ENCODE measurements at places on chromosomes 1 and 21.
A peak's percentile ranks its signal among the peaks of the same experiment; 100 is the strongest.

- DNase-seq = no peak
These were observed 57.6 kb downstream of the SIM2 start for GRCh38 chr21:36756527-36756926.

DNA sequence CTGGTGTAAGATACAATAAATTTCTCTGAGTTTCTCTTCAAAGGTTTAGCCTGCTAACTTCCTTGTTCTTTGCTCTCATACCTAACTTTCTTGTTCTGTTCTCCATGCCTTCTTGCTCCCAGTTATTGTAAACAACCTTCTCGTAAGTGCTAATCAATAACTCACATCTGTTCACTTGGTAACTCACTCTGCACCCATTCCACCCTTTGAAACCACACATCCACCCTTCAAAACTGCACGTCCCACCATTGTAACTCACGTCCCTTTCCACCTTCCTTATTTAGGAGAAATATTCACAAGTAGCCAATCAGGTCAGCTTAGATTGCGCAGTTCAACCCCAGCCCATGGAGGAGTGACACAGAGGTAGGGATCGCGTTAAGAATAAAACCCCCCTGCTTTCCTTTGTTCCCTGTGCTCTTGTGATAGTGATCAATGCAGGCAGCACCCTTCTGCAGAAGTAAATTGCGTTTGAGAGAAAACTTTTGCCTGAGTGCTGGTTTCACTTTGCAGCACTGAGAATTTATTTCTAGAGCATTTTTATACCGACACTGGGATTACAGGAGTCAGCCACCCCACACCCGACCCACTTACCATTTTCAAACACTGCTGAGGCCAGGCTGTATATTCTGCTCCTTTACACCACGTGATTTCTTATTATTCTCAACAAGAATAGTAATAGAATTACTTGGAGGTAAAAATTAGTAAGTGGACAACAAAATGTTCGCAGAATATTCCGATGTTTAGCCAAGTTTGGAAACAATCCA, 789.2 kb upstream of the RGS18 start:
- DNase-seq = no peak

DNA sequence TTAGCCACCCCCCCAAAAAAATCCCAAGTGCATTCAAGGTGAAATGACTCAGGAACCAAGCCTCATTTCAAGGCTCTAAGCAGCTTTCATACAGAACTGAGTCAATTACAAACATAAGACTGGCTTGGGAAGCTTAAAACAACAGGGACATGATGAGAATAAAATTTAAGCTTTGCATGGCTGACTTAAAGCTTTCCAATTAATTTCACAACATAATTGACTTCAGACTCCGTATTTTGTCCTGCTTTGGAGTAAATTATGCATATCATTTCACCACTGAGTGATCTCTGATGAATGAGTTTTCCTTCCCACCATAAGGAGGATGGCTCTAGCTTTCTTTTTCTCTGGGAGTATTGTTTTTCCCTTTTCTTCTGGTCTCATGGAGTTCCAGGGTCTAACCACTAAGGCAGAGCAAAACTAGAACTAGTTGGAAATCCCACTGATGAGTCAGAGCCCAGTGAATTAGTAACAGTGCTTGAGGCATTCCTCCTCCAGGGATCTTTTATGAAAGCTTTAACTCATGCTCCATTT, 72.8 kb downstream of the XCL2 start:
- DNase-seq = peak; percentile 72

DNA sequence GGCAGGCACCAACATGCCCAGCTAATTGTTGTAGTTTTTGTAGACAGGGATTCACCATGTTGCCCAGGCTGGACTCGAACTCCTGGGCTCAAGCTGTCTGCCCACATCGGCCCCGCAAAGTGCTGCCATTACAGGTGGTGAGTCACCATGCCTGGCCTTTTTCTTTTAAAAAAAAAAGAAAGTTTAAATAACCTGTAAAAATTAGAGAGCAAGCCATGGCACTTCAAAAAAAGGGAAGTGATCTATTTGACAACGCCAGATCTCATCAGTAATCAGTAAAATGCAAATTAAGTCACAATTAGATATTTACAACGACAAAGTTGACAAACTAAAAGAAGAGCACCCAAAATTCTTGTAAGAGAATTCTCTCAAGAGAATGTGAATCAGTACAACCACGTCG, 2.9 kb upstream of the RBBP5 start:
- no peak for DNase-seq

- DNase-seq = no peak
These were observed 11.3 kb downstream of the NBPF3 start for GRCh38 chr1:21451212-21451611.

- DNase-seq = no peak
These were observed at the start of gene ITLN1 for GRCh38 chr1:160885042-160885441. Gene ITLN1, minus strand, starts transcription at chr1:160885180. Its CDS starts 303 bp downstream, at chr1:160884877.

DNA sequence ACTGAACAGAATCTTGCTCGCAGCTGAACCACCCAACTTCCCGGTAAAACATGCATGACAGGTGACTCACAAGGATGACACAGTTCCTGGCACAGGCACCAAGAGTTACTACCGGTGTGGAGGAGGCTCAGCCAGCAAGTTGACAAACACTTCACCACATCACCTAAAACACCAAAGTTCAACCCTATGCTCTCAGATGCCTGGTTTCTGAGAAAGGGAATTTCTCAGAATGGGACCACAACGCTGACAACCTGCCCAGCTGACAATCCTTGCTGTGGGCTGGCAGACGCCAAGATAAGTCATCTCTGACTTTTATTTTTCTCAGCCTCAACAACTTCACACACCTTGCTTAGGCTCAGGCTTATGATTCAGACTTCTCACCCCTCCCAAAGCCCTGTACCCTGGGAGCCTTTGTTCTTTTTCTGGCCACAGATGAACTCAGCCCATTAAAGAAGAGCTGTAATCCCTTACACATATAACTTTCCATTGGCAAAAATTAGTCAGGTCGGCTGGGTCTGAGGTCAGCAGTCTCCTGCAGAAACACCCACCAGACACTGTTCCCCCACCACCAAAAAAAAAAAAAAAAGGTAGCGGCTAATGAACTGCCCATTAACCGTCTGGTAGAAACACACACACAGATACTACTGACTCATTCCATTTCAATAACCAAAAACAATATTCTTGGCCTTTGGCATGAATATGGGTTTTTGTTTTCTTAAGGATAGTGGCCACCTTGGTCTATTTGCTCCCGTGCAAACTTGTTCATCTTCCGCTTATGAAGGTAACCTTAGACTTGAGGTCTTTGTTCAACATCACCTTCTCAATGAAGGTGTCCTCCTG, 10.8 kb upstream of the TIAM1 start:
- no peak for DNase-seq

DNA sequence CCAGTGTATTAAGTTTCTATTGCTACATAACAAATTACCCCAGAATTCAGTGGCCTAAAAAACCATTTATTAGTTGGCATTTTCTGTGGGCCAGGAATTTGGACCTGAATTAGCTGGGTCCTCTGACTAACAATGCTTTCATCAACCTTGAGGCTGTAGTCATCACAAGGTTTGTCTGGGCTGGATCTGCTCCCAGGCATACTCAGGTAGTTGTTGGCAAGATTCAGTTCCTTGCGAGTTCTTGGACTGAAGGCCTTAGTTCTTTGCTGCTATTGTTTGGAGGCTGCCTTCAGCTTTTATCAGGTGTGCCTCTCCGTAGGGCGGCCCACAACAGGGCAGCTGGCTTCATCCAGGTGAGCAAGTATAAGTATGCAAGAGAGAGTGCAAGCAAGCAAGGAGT, 31.4 kb upstream of the DEPDC1 start:
- no peak for DNase-seq

DNA sequence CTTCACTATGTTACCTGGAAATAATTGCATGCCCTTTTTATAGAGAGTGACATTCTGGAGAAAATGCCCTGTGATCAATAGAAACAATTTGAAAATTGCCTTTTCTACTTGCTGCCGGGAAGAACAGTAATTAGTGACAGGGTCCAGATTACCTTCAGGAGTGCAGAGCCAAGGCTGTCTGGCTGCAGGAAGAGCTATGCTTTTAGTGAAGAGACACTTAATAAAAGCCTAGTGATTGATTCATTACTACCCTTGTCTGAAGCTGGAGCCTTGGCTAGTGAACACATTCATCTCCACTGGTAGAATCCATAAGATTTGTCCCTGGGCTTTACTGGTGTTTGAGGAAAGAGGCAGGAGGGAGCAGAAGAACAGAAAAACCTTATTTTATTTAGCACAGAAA, 12.9 kb upstream of the DNASE2B start:
- DNase-seq = no peak

- no peak for DNase-seq
These were observed 15.0 kb downstream of the GNB1 start for GRCh38 chr1:1875932-1876331.

- no peak for DNase-seq
These were observed 6.9 kb upstream of the CAMSAP2 start for GRCh38 chr1:200731654-200732332.

- DNase-seq = no peak
These were observed 56.5 kb downstream of the CAMSAP2 start for GRCh38 chr1:200795156-200795555.

GRCh38 chr1:51131185-51131584, 29.2 kb downstream of the C1orf185 start:
- no peak for DNase-seq

DNA sequence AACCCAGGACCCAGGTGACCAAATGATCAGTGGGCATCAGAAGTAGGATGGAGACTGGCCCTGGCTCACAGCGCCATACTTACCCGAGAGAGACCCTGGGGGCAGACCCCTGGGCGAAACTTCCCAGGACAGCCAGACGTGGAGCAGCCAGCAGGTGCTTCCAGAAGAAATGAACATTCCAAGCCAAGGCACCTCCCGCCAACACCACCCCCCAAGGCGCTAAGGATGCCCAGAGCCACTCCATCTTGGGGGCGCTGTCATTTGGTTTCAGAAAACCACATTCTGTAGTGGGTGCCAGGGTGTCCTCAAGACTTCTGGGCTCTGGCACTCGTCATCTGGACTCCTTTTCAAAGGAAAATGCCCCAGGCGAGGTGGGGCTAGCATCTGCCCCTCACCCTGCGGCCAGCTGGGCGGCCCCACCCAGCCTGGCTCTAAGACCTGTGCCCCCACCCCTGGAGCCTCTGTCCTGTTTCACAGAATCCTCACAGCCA, 98.8 kb downstream of the RIPK4 start:
- no peak for DNase-seq

DNA sequence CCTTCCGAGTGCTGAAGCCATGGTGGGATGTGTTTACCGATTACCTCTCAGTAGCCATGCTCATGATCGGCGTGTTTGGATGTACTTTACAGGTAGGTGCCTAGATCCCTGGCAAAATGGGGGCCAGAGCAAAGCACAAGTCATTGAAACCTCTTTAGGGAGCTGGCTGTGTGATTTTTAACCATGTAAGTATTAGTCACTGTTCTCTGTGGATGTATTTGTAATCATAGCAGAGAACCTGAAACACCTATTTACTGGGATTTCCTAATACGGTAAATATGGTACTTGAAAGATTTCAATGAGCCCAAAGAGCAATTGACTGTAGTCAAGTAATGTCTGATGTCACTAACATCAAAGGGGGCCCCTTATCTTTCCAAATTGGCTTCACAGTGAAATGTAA, 53.6 kb downstream of the LRRC8C start:
- DNase-seq = no peak

- DNase-seq = no peak
These were observed 109.8 kb upstream of the WARS2 start for GRCh38 chr1:119250299-119250698.

GRCh38 chr1:28443550-28443949, 62.3 kb upstream of the RCC1 start:
- no peak for DNase-seq

GRCh38 chr1:224867715-224868114, 61.8 kb upstream of the DNAH14 start:
- no peak for DNase-seq

DNA sequence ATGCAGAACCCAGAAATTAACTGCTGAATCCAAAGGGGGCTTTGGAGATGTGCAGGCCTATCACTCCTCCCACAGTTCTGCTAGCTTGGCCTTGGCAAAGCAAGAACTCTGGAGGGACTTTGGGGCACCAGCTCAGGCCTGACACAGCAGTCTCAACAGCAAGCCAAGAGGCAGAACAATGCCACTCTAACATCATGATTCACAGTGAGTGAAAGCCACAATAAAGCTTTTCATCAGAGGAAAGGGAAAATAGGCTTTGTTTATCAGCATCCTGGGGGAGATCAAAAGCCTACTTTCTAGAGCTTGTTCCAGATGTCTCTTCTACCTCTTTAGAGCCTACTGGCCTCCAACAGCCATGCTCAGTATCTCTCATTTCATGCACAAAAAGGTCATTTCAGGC, 283.4 kb downstream of the KCNH1 start:
- no peak for DNase-seq

DNA sequence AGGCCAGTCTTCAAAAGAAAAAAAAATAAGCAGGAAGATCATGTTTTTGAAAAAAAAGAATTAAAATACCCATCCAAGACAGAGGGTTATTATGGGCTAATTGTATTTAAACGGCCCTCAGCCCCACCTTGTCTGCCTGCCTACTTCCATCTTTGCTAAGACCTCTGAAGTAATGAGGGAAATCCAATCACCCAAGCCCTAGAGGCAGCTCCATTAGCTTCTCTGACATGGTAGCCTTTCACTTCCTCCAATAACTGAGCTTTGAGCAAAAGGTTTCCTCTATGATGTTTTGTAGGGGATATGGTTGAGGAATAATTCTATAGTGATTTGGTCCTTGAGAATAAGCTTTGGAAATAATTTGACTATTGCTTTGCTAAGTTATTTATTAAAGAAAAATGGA, 178.2 kb upstream of the SGIP1 start:
- DNase-seq = no peak

- DNase-seq = no peak
These were observed 56.4 kb upstream of the TPTE start for GRCh38 chr21:10464975-10465374.

DNA sequence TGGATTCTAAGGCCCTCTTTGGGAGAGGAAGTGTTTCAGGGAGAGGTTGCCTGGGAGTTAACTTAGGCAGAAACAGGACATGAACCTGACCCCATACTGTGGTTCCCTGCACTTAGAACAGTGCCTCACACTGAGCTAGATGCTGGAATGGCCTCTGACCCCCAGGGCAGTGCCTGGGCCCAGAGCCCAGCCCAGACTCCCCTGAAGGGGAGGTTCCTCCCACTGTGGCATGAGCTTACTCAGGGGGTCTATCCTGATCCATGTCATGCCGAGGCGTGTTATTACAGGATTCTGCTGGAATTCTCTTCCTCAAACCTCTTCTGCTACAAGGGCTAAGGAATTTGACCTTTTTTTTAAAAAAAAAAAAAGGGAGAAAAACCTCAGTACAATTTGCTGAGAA, 72.2 kb downstream of the MRPL37 start:
- no peak for DNase-seq

Data from COLO829 (cell line).